ENCODE measurements at places on chromosomes 2 and 18.

GRCh38 chr18:41466436-41467160, 488.4 kb upstream of the PIK3C3 start:
- no peak for DNase-seq

GRCh38 chr18:58102875-58103274, 58.8 kb downstream of the NEDD4L start:
- no peak for DNase-seq

DNA sequence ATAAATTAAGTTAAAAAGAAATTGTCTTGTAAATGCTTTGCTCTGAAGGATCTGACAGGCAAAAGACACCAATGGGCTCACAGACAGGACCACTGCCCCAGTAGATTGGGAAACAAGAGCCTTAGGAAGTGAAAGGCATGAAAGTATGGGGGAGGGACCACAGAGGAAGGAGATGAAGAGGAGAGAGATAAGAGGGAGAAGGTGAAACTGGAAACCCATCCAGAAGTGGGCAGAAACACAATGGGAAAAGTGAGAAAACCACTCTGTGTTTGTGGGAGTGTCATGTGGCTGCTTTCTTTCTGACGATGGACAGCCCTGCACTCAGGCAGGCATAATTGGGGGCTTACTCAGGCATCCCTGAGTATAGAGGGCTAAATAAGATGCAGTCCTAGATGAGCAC, 101.5 kb upstream of the STON1 start:
- DNase-seq = no peak

DNA sequence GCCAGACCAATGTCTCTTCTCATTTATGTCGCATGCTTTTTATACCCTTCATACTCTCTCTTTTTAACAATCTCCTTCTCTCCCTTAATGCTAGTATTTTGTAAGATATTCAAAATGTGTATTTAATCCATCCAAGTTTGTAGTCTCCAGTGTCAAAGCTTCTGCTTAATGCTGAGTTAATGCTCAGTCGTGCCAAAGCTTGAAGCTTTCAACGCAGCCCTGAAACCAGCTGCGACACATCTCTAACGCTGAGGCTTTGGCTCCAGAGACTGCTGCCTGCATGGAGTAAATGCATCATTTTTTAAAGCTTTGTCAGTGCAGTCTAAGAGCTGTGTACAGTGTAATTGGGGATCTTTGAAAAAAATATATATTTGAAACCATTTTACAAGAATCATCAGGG, 2108.8 kb upstream of the PIK3C3 start:
- DNase-seq = no peak

GRCh38 chr2:69208023-69208595, 178.9 kb downstream of the GFPT1 start:
- no peak for DNase-seq

- DNase-seq = no peak
Measured at GRCh38 chr2:160432633-160433032, 61.0 kb downstream of the RBMS1 start.

DNA sequence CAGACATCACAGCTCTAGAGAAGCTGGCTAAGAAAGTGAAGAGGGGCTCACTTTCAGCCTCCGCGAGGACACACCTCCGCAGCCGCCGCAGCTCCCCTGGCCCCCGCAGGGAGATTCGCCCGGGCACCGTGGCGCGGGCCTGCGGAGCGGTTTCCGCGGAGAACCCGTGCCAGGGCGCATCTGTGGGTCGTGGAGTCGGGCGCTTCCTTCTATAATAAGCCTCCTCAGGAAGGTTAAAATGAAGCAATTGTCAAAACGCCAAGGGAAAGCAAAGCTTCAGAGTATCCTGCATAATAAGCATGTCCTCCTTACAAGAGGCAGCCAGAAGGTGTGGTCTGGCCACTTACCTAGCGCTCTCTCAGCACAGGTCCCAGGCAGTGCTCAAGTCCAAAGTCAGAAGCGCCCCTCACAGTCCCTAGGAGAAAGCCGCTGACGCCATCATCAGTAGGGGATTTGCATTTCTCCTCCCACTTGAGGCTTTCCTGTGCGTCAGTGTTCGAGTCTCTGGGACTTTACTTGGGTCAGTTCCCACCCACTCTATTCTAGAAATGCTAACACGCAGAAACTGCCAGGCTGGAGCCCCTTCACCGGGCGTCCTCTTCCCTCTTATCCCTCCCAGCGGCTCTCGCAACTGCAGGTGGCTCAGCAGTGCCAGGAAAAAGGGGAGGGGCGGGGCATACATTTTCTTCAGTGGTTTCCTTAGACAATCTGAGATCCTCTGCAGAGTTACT, at the start of gene STAT4:
TSS of gene STAT4 (minus strand) at position 395 of the 731 bp plus-strand sequence. CDS start 2,791 bp downstream, outside the sequence.
- DNase-seq = peak; percentile 72

DNA sequence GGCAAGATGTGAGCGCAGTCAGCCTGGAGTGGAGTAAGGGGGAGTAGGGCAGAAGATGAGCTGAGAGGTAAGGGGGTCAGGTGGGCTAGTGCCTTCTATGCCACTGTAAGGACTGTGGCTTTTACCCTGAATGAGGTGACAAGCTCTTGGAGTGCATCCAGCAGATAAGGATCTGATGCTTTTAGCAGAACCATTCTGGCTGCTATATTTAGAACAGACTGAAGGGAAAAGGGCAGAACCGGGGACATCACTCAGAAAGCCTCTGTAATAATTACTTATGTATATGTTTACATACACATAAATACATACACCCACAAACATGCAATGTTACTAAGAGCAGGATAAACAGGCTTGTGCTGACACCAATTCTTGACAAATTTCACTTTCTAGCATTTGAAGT, 124.8 kb downstream of the DTNB start:
- no peak for DNase-seq

- DNase-seq = no peak
Measured at GRCh38 chr2:182553483-182553882, 126.6 kb upstream of the PDE1A start.

DNA sequence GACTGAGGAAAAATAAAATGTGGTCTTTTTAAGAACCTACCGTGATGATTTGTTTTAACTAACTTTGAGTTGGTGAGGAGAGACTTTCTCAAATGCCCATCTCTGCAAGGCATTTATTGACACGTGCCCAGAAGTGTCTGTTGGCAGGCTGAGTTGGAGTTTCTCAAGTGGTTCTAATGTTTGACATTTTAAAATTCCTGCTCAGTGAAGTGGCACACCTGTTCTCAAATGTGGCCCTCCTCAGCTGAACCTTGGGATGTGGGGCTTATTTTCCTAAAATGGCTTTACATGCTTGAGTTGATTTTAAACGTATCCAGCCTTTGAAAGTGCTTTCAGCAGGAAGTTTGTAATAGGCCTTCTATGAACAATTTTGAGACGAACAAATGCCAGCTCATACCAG, 876 bp upstream of the CAVIN2 start:
- no peak for DNase-seq

DNA sequence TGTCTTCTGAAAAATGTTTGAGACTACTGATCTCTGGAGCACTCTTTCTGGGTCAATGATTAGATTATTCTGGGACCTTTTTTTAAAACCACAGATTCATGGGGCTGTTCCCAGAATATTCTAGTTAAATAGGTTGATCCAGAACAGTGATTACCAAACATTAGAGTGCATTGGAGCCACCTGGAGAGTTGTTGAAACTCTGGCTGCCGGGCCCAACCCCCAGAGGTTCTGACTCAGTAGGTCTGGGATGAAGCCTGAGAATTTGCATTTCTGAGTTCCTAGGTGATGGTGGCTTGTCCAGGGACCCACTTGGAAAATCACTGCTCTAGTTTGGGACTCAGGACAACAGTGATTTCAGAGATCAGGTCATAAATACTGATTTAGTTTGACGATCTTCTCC, 197.3 kb downstream of the PTPRM start:
- DNase-seq = no peak

- DNase-seq = no peak
Measured at GRCh38 chr2:160427629-160428404, 65.8 kb downstream of the RBMS1 start.

- no peak for DNase-seq
Measured at GRCh38 chr2:100107440-100107839, 35.0 kb downstream of the AFF3 start.

DNA sequence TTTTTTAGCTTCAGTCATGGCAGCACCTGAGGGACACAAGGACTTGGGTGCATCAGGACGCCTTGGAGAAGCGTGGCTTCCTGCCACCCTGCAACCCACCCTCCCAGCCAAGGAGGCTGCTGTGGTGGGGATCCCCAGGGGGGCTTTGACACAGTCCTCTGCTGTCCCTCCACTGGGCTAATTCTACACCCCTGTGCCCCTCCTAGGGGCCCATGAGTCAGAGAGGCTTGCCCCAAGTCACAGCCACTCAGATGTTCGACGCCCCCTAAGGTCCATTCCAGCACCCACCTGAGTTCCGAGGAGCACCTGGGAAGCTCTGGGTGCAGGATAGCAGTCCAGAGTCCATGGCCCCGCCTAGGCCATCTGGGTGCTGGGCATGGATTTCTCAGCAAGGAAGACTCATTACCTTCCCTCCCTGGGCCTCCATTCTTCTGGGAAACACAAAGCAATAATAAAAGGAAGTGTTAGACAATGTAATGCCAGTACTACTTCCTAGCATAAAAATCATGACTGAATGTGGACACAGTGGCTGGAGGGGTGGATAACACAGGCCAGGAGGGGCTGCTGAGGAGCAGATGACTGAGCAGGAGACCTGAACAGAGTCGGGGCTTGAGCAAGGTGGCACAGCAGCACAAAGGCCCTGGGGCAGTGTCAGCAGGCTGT, 3.7 kb downstream of the ALPG start:
- DNase-seq = no peak

DNA sequence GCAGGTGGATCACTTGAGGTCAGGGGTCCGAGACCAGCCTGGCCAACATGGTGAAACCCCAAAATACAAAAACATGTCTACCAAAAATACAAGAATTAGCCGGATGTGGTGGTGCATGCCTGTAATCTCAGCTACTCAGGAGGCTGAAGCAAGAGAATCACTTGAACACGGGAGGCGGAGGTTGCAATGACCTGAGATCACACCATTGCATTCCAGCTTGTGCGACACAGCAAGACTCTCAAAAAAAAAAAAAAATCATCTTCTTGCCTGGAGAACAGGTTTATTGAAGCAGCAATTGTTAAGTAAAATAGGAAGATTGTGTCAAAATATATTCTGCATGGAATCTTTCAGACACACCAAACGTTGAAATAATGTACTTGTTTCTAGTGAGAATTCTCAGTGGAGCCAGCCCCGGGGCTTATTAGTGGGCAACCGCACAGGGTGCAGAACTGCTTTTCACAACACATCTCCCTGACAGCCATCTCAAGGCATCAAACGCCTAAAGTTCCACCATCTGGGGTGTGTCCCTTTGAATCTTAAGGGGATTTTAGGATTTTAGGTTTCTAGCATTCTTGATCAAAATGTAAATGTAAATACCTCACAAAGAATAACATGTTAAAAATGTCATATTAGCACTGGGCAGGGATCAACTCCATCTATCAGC, 28.6 kb upstream of the PPP4R1 start:
- DNase-seq = no peak

DNA sequence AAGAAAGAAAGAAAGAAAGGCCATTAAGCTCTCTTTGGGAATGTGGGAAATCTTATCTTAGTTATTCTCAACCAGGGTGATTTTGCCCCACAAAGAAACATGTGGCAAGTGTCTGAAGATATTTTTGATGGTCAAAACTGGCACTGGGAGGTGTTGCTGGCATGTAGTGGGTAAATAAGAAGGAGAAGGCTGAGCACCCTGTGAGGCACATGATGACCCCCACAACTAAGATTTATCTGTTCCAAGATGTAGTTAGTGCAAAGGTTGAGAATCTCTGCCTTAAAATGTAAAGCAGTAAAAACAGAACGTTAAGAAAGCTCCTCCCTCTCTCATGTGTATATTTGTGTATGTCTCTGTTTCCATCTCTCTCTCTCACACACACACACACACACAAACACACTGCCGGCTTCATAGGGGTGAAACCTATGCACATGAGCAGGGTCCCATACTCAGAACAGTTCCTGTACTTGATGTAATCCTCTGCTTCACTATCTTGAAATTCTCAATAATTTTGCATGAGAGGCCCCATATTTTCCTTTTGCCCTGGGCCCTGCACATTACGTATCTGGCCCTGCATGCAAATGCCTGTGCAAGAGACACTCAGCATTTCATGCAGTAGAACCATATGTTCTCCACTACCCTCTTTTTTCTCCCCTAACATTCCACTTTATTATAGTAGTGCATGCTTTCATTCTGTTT, 94.3 kb downstream of the MREG start:
- no peak for DNase-seq

DNA sequence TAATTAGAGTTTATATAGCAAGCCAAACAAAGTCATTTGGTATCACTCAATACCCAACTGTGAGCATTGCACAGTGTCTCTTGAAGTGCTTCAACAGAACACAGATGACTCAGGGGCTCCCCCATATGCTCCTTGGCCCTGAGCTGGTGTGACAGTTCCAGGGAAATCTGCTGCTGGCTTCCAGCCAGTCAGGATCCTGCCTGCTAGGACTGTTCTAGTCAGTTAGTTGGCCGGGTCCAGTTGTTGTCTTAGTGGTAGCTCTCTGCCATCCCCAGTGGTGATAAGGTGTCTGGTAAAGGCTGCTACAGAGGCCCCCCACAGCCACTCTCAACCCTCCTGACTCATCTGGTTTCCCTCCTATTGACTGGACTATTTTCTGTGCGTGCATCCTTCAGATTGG, 100.3 kb downstream of the IRS1 start:
- no peak for DNase-seq

DNA sequence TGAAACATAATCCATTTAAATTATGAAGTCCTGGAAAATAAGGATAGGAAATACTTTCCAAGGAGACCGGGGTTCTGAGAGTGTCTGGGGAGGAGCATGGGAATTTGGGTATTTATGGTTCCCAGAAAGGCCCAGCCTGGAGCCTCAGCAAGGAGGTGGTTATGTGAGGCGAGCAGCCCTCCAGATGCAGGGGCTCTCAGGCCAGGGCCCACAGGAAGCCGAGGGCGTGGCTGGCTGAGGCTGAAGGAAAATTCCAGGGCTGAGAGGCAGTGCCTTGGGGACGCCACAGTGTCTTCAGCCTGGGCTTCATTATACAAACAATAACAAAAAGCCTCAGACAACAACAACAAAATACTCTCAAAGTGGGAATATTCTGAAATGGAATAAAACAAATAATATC, 86.9 kb upstream of the SERPINE2 start:
- no peak for DNase-seq

GRCh38 chr2:100286318-100286717, 36.0 kb downstream of the LONRF2 start:
- DNase-seq = no peak

GRCh38 chr2:55163941-55164390, 68.1 kb downstream of the CLHC1 start:
- no peak for DNase-seq

DNA sequence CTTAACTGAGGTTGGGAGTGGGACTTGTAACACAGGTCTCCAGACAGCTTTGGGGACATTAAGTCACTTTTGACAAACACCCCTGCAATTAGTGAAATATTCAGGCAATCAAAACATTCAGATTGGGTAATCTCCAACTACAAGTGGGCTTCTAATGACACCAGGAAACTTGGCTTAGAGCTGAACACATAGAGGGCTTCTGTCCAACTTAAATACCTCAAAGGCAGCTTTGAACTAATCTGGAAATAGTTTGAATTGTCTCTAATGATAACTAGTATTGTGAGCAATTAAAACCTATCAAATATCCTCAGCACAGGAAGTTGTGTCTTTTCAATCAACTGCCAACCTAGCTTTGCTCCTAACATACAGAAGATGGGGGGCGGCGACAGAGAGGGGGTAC, 5.1 kb upstream of the ASPRV1 start:
- DNase-seq = no peak
